Stimulated activated CD4-positive, alpha-beta T cell treated with anti-CD3 and anti-CD28 coated beads, Interleukin-4, amount 100 ng/mL, for 48 hours (primary cell): ENCODE measurements at places on chromosomes 11 and 22.
A peak's percentile ranks its signal among the peaks of the same experiment; 100 is the strongest.

GRCh38 chr22:49308300-49308699 lies 519.4 kb downstream of the BRD1 start:
- no peak for DNase-seq

DNA sequence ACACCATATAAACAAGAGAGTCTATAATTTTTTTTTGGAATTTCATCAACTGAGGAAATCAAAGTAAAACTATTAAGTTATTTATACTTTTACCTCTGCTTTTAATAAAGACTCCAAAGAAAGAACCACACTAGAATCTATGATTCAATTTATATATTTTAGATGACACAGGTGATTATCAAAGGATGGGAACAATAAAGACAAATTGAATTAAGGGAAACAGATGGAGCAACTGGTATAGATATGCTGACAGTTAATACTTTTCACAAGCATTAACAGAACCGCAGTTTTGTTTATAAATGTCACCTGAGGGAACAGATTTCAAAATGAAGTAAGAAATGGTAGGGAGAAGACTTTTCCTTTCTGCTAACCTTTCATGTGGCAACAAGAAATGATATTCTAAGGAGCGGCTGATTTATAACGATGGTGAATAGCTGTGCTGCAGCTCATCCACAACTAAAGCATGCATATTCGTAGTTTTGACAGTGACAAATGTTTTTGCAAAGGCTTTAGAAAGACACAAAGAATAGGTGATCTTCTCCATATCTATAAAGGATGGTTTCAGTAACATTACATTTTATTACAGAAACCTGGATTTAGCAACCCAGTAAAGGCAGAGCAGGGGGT lies 1502.9 kb upstream of the RAG2 start:
- DNase-seq, result no peak

- DNase-seq, result no peak
Measured at GRCh38 chr11:1744137-1744886, 6.1 kb downstream of the IFITM10 start.

- no peak for DNase-seq
Measured at GRCh38 chr22:26663374-26663923, 6.1 kb downstream of the MIAT start.

DNA sequence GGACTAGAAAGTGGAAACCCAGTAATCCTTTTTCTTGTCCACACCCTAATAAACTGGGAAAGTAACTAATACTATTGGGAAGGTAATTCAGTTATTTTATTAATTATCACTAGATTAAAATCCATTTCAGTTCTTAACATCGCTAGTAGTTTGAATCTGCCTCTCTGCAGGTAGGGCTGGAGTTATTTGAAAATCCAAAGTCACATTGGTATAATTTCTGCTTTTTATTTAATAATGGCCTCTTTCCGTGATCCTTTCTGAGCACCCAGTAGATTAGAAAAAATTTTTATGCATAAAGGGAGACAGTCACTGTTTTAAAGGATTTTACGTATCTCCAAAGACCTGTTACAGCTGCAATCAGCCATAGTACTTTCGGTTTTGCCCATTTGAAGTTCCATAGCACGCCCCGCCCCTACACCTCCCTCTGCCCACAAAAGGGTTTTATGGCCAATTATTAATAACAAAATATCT lies 605 bp upstream of the COPB1 start:
- DNase-seq, result peak; percentile 10

- DNase-seq, result no peak
Measured at GRCh38 chr11:115500547-115501501, 3.4 kb downstream of the CADM1 start.

DNA sequence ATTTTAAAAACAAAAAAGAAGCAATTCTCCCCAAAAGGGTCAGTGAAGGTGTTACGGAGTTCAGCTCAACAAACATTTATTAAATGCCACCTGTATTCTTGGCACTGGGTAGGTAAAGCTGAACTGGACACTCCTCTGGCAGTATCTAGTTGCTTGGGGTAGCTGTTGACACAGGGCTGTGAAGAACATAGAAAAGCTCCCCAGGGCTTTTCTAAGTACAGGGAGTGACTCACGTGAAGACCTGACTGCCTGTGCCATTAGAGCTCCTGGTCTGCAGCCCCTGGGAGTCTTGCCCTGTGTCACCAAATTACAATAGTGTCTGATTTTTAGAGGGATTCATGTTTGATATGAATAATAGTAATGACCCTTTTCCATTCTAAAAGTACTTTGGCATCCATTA lies 43.6 kb downstream of the COA4 start:
- DNase-seq, result no peak

- DNase-seq, result no peak
Measured at GRCh38 chr11:10397226-10397987, 57.7 kb upstream of the AMPD3 start.

DNA sequence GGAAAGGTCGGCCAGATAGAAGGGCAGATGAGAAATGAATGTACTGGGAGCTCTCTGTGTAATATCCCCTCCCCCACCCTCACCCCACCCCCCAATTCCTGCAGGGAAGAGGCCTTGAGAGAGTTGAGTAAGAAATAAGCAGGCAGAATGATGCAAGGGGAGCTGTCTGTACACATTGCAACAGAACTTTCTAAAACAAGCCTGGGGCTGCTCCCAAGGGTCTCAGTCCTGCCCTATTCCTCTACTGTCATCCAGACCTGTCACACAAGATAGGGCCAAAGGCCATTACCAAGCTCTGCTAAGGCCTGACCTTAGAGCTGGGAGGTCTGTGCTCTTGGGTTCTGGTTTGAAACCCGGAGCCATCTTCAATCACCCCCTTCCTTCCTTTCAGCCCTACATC lies 5.7 kb upstream of the DGAT2 start:
- DNase-seq, result no peak

DNA sequence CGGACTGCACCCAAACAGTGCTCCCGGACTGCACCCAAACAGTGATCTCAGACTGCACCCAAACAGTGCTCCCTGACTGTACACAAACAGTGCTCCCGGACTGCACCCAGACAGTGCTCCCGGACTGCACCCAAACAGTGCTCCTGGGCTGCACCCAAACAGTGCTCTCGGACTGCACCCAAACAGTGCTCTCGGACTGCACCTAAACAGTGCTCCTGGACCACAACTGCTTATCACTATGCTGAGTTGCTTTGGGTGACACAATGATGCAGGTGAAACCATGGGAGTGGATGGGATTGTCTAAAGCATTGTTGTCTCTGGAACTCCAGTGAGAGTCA lies 90.4 kb downstream of the FBXO7 start:
- DNase-seq, result no peak

- no peak for DNase-seq
Measured at GRCh38 chr22:31891366-31892079, 52.8 kb upstream of the YWHAH start.

- DNase-seq, result no peak
Measured at GRCh38 chr22:32852395-32853251, 51.1 kb downstream of the TIMP3 start.

GRCh38 chr11:132920451-132921096 lies 611.7 kb downstream of the OPCML start:
- no peak for DNase-seq
